Brain (organoid and tissue), 16 donors: ENCODE measurements at places on chromosomes 2 and 18. TPM values are rescaled to one million over a fixed set of nuclear protein-coding genes. Genes with fewer than 3 reads are reported as not detected.

The TUBA3E gene
- polyA plus RNA-seq: not detected

GRCh38 chr2:33370636-33371265, 105.7 kb upstream of the RASGRP3 start:
- DNase-seq: no peak

The BCL2 gene
- 8.0 TPM for polyA plus RNA-seq

GRCh38 chr2:199842631-199843395, 8.2 kb downstream of the FTCDNL1 start:
- no peak for DNase-seq

- no peak for DNase-seq
Observed at GRCh38 chr2:69667805-69668382, 24.4 kb upstream of the AAK1 start.

DNA sequence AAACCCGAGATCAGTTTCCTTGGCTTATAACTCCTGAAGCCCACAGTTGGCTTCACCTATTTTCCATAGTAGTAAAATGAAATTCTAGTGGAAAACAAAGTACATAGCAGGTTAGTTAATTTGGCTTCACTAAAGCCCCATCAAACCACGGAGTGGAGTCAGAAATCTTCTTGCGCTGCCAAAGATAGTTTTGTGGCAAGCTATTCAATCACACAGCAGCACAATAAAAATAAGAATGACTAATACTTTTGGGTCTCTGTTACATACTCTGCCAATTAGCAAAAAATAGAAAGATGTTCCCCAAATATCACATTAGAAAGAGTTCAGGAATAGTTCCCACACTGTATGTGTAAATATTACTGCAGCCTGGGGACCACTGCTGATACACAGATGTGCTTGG, 175.2 kb upstream of the NOL4 start:
- DNase-seq: no peak

The PSD4 gene
- 5.5 TPM for polyA plus RNA-seq

DNA sequence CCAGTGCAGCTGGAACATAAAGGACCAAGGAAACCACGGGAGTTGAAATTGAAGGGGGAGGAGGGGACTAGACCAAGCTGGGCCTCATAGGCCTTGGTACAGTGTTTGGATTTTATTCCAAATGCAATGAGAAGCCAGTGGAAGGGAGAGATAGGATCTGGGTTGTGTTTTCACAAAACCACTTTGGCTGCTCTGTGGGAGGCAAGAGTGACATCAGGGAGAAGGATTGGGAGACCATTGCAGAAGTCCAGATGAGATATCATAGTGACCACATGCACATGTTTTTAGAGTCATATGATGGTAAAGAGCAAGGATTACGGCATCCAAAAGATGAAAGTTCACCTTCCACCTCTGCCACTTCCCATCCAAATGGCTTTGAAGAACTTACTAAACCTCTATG, 210.2 kb downstream of the PAX3 start:
- no peak for DNase-seq

DNA sequence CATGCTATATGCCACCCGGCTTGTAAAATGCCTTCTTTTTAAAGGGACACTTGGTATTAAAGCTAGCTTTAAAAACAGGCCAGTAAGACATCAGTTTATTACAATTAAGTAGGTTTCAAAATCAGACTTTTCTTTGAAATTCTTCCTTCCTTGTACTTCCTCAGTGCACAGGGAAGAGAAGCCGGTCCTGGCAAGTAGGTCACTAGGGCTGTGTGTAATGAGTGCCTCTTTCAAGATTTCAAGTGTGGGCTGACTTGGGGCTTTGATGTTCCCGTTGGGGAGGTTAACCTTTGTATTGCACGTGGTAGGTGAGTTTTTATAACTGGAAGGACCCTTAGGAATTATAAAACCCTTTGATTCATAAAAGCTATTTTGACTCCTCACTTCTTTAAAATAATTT, 566.4 kb upstream of the ID2 start:
- DNase-seq: peak; percentile 65

GRCh38 chr2:26585966-26586365, 55.2 kb downstream of the CIB4 start:
- no peak for DNase-seq

DNA sequence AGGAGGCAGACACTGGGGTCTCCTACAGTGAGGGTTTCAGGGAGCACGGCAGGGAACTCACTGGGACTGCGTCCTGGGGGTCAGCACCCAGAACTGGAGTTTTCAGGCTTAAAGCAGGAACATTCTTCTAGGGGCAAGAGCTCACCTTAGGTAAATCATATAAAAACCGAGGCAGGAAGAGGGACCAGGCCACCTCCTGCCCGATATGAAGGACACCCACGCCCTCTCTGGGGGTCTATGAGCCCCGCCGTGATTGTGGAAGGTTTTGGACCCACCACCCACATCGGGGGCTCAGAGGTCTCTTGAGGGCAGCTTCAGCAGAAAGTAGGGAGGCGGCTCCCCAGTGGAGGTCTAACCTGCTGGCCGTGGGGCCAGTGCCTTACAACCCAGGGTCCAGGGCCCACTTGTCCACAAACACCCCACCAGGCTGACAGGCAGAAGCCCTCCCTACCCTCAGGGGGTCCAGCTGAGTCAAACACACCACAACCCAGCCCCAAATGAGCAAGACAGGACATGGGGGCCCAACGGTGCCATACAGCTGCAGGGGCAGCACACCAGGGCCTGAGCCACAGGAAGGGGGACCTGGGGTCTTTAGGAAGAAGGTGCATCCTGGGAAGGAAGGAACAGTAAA, 25.3 kb downstream of the CROCC2 start:
- DNase-seq: no peak

The TDRD15 gene
- not detected for polyA plus RNA-seq

The REG1B gene
- polyA plus RNA-seq: not detected

GRCh38 chr2:1708476-1709334, 35.6 kb downstream of the PXDN start:
- no peak for DNase-seq

The ID2 gene
- polyA plus RNA-seq: 145 TPM

- no peak for DNase-seq
Observed at GRCh38 chr18:40006634-40007033, 1948.4 kb upstream of the PIK3C3 start.

The VWC2L gene
- 0.29 TPM for polyA plus RNA-seq

- DNase-seq: no peak
Observed at GRCh38 chr2:42602218-42602875, 33.9 kb downstream of the MTA3 start.

The GATA6 gene
- polyA plus RNA-seq: not detected

The PSMA8 gene
- not detected for polyA plus RNA-seq

The ALLC gene
- not detected for polyA plus RNA-seq

DNA sequence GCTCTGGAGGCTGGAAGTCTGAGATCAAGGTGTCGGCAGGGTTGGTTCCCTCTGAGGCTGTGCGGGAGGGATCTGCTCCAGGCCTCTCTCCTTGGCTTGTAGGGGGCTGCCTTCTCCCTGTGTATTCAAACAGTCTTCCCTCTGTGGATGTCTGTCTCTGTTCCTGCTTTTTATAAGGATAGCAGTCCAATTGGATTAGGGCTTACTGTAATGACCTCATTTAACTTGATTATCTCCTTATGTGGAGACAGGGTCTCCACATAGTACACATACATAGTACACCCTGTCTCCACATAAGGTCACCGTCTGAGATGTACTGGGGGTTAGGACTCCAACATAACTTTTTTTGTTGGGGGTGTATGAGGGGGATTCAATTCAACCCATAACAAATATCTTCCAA, 30.5 kb downstream of the TCF7L1 start:
- DNase-seq: no peak

GRCh38 chr2:102424754-102425153, 1.8 kb downstream of the IL18RAP start:
- no peak for DNase-seq

DNA sequence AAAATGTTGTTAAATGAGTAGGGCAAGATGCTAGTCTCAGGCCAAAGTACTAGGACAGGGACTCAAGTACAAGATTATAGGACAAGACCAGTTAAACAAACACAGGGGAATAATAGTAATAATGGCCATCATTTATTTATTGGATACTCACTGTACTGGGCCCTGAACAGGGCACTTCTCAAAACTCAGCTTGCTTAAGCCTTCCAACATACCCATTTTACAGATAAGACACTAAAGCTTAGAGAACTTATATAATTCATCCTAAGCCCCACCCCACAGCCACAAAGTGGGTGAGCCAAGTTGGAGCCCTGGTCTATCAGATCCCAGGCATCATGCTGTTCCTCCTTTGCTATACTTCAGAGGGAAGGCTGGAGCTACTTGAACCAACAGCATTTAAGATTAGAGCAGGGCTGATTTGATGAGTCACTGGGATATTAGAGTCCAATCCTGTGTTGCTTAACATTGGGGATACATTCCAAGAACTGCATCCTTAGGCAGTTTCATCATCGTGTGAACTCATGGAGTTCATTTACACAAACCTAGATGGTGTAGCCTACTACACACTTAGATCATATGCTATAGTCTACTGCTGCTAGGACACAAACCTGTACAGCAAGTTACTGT, 153.6 kb downstream of the MTCL1 start:
- no peak for DNase-seq

DNA sequence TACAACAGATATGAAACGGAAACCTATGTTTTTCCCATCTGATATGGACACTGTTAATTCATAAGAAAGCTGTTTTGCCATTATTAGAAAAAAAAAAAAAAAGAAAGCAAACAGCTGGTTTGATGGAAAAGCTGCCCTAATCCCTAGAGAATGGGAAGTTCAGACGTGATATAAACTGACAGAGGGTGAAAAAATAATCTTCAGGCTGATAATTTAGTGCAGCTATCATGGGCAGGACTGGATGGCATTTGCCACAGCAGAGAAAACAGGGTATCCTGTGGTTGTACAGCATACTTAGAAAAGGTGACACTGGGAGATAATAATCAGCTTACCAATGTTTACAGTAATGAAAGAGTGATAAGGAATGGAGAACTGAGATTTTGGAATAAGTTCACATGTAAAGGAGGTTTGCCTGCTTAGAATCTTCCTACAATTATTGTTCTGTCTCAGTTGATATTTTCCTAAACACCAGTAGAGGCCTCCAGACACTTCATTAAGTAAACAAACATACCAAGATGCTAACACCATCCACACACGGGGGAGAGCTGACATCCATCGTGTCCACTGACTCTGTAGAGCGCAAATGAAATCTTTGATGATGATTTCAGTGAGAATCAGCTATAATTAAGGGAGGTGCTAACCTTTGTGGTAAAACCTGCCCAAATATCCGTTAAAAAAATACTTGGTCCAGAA, 211.6 kb upstream of the MMADHC start:
- DNase-seq: peak; percentile 78

DNA sequence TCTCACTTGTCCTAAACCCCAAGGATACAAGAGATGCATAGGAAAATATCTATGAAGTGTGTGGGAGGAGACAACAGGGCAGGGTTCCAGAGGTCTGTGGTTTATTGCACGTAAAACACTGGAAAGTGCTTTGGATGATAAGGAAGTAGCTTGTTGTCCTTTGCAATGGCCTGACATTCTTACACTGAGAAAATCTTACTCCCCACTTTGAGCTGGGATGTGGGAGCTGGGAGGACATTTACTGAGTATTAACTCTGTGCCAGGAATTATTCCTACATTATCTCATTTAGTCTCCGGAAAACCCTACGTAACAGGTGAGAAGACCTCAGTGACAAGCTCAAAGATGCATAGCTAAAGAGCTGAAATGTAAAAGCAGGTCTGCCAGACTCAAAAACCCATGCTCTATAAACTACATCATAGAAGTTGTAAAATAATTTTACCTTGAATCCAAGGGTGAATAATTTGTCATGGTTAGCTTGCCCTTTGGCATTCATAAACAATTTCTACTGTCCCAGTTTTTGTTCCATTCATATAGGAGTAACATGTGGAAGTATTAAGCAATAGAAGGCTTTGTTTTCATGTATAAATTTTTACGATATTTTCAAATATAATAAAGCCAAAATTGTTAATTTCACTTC, 9.2 kb upstream of the GALNT3 start:
- DNase-seq: no peak

The CNRIP1 gene
- polyA plus RNA-seq: 32.8 TPM

The MC2R gene
- not detected for polyA plus RNA-seq

The REL gene
- polyA plus RNA-seq: 0.39 TPM

The MXD1 gene
- 4.7 TPM for polyA plus RNA-seq

The UGT1A8 gene
- not detected for polyA plus RNA-seq

The ANKRD30BL gene
- polyA plus RNA-seq: not detected

GRCh38 chr2:112812318-112813267, 24.0 kb downstream of the IL1B start:
- DNase-seq: no peak

- DNase-seq: peak; percentile 19
Observed at GRCh38 chr2:128457716-128458115, 139.0 kb upstream of the HS6ST1 start.

DNA sequence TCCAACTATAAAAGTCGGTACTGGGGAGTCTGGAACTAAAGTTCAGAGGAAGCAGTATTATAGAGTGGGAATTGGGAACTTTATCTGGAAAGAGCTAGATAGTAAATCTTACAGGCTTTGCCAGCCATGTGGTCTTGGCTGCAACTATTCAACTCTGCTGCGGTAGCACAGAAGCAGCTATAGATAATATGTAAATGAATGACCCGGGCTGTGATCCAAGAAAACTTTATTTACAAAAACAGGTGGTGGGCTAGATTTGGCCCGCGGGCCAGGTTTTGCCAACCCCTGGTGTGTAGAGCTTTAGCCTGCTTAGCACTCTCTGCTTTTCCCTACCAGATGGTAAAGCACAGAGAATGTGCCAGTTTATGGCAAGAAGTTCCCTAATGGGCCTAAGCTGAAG, 70.8 kb downstream of the TNP1 start:
- peak; percentile 21 for DNase-seq

The EFEMP1 gene
- polyA plus RNA-seq: 32.1 TPM

- DNase-seq: no peak
Observed at GRCh38 chr2:69584127-69584889, 59.2 kb downstream of the AAK1 start.

The SPDYA gene
- polyA plus RNA-seq: not detected

DNA sequence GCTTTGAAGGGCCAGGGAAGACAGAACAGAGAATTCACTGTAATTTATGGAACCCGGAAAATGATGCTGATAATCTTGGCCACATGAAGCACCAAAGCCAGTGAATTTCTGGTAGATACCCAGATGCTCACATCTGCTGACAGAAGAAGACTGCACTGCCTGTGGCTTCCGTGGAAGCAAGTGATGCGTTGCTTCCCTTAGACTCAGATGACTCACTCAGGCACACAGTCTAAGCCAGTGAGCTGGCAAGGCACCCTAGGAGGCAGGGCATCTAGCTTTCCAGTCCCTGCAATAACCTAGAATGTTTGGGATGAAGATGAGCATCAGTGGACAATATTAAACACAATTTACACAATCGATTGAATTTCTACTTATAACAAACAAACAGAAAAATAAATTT, 284.7 kb downstream of the CMPK2 start:
- no peak for DNase-seq

DNA sequence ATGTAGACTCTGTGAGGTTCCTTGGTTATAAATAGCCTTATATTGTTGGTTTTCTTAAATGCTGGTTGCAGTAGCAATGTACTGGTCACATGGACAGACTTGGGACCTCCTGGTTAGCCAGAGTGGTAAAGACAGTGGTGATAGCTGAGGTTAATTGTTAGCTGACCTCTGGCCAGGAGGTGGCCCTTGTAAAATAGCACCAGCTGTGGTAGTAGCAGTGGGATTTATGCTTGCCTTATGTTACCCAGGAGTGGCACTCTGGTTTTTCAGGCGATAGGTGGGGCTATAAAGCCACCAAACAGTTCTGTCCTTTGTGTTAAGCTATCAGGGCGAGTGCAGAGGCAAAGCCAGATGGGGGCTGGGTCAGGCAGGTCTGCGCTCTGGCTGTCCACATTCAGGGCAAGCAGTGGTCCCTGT, 94.8 kb upstream of the SRD5A2 start:
- no peak for DNase-seq
